ENCODE measurements at places on chromosomes 3 and 15.

- no peak for DNase-seq
Observed at GRCh38 chr15:42070279-42070975, 23.9 kb downstream of the PLA2G4D start.

- DNase-seq: no peak
Observed at GRCh38 chr3:164673738-164674137, 404.6 kb downstream of the SI start.

DNA sequence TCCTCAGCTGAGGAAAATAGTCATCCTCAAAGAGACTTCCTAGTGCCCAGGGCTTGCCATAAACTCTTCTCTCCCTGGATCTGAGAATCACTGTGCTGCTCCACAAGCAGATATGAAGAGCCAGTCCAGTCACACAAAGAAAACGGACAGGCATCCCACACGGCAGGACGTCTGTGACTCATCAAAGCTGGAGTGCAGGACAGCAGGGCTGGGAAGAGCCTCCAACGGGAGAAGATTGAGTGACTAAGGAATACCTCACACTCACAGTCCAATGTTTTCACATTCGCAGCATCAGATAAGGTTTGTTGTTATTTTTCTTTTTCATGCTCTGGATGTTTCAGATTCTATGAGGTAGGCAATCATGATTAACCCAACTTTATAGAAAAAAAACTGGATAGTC, 57.8 kb downstream of the NEK10 start:
- no peak for DNase-seq

DNA sequence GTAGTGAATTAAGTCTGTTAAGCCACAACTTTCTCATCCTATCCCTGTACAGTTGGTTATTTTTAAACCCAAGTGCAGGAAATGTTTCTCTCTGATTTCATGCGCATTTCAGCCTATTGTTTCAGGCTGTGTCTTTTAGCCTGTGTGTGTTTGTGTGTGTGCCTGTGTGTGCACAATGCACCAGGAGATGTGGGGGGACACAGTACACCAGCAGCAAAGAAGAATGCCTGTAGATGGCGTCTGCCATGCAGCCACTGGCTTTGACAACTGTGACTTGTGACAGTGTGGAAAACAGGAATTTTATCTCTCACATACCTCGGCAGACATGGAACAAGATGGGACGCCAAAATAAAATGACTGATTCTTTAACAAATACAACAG, 43.6 kb upstream of the PLXNA1 start:
- DNase-seq: no peak

DNA sequence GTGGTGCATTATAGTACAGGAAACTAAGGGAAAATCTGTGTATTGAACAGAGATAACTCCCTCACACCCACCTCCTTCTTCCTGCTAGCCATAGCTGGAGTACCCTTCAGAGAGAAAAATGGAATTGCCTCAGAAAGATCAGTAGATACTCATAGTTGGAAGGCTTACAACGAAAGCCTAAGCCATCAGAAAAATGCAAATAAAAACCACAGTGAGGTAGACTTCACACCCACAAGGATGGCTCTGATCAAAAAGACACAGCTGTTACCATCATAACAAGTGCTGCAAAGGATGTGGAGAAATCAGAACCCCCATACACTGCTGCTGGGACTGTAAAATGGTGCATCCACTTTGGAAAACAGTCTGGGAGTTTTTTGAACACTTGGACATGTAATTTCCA, 7.4 kb upstream of the DLG1 start:
- no peak for DNase-seq

DNA sequence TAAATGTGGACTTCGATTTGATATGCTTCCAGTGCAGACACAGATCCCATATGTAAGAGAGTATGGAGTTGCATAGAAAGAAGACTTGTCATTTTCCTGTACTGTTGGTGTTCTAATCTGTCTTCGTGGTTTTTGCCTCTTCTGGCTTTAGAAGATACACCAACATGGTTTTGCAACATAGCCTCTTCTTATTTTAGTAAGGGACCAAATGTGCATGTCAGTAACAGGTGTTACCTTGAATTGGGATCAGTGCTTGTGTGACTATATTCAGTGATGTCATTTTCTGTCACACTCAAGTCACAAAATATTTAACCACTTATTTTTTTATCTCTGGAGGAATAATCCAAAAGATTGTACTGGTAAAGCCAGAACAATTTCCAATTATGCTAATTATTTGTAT, 140.4 kb downstream of the SNRPN start:
- no peak for DNase-seq

DNA sequence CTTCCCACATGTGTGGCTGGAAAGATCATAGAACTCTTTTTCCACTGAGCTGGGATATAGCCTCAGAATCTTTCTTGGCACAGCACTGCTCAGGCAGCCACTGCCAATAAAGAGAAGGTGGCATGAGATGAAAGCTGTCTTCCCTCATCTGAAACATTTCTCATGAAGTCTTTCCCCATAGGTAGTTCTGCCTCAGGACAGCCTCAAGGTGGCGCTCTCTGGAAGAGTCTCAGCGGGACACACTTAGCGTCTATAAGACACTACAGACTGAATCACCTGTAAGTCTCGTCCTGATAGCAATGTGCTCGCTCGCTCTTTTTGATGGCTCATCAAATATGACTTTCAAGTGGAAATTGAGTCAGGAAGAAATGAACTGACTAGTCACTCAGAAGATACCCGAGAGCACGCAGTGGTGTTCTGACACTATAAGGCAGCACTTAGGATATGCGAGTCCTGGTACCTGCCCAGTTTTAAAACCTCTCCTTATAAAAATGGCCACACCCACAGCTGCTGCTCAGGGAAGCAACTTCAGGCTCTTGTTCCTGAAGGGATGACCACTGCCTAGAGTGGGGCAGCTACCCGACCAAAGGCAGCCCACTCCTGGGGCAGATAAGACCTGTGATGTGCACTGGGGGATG, 269.5 kb downstream of the SUCLG2 start:
- no peak for DNase-seq

- DNase-seq: no peak
Observed at GRCh38 chr3:138139691-138140090, 7.5 kb upstream of the A4GNT start.

- DNase-seq: no peak
Observed at GRCh38 chr3:25046911-25047771, 380.9 kb upstream of the RARB start.

- no peak for DNase-seq
Observed at GRCh38 chr15:66423149-66423548, 36.4 kb downstream of the MAP2K1 start.

DNA sequence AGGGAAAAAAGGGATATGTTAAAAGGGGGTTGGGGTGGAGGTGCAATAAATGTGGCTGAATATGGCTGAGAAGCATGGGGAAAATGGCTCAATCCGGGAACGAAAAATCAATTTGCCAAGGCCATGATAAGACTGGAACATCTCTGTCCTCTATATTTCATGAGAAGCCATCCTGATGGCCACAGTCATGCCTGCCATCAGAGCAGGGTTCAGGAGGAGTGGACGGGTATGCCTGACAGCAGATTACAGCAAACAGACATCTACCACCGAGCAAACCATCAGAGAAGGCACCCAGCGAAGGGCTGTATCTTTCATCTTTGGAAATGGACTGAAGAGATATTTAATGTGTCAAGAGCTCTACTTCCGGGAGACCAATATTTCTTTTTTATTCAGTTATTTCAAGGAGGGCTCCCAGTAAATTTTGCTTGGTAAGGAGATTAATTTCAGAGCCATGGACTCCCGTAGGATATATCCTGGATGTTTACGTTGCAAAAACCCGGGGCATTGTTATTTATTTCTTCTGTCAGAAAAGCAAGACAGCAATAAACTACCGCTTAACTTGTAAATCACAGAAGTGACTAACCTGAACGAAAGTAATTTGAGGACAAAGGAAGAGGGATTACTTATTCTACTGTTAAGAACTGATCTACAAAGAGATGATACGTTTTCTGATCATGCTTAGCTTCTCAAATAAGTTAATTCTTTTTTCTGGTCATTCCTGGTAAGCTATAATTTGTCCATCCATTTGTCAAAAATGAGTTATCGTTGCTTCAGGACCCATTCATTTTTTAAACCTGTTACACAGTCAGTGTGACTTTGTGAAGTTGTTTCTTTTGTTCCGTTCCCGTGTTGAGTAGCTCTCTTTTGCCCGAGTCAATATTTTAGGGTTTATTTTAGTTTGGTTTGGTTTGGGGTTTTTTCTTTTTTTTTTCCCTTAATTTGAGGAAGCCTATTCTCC, 80.6 kb upstream of the CHD2 start:
- no peak for DNase-seq

DNA sequence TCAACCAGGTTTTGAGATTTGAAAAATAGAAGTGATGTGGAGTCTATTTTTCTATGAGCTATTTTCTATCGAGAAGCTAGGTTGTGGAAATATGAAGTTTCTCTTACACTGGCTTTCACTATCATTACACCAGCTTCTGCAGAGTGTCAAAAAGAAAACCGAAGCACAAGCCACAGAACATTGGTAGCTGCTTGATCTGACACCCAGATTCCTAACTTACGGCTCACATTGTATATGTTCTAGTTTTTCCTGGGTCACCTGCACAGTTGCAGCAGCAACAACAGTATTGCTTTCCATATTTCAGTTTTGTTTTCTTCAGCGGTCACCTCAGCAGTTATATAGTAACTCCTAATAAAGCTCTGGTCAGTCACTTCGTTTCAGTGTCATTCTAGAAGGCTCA, 790.1 kb downstream of the PLOD2 start:
- DNase-seq: no peak

- no peak for DNase-seq
Observed at GRCh38 chr3:64892671-64893309, 205.0 kb upstream of the ADAMTS9 start.

DNA sequence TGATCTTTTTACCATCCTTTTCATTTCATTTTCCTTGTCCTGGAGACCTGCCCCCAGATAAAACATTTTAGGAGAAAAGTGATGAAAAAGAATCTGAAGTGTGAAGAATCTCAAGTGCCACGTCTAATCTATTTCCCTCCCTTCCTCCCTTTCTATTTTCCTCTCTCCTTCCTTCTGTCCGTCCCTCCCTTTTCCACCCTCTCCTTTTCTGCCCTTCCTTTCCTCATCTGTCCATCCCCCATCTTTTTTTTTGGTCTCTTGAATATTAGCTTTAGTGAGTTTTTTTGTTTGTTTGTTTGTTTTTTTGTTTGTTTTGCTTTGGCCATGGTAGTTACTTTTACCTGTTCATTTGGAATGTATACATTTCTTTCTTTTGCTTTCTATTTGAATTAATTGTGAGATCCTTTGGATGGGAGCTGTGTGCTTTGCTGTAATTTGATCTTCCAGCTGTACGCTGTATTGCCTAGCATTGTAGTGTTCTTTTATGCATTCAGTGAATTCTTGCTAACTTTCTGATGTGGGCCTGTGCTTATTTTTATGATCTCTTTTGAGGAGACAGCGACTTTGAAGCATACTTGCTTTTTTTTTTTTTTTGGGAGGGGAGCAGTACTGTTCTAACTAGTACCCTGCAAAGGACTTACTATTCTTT, 19.2 kb downstream of the CDIN1 start:
- DNase-seq: no peak

GRCh38 chr3:188104050-188104449, 49.9 kb upstream of the LPP start:
- no peak for DNase-seq

Data from esophagus squamous epithelium (tissue), 5 donors.